ENCODE measurements at places on chromosomes 2 and 18. TPM values are rescaled to one million over a fixed set of nuclear protein-coding genes. Genes with fewer than 3 reads are reported as not detected.

Gene VRK2
- 15.6 TPM for total RNA-seq

Gene ITGA4
- total RNA-seq: 10.7 TPM

Gene UGT1A1
- total RNA-seq: not detected

Gene RAPGEF4
- total RNA-seq: 3.6 TPM

Gene HOXD9
- 8.7 TPM for total RNA-seq

Gene POTEC
- not detected for total RNA-seq

Gene CTIF
- 99.9 TPM for total RNA-seq

Gene DLGAP1
- 3.3 TPM for total RNA-seq

Gene TRIM43
- not detected for total RNA-seq

Gene CFAP210
- 0.60 TPM for total RNA-seq

Gene RAB31
- total RNA-seq: 27.1 TPM

Gene ESCO1
- 18.4 TPM for total RNA-seq

DNA sequence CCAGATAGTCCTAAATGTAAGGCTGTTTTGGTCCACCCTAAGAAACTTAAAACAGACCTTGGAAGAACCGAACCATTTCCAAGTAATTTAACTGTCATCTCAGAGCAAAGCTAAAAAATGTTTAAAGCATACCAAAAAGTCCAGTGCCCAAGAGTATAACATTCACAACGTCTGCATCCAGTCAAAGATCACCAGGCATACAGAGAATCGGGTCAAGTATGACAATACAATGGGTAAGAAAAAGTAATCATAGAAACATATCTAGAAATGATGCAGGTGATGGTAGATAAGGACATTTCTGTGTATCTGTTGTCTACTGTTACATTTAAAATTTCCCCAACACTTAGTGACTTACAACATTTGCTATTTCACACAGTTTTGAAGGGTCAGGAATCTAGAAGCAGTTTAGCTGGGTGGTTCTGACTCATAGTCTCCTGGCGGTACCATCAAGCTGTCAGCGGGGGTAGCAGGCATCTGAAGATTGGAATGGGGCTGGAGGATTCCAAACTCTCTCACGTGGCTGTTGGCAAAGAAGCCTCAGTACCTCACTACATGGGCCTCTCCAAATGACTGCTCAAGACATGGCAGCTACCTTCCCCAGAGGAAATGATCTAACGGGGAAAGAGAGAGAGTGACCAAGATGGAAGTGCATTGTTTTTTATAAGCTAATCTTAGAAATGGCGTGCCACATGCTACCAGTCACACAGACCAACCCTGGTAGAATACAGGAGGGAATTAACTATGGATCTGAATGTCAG lies 36.6 kb upstream of the DYNC2LI1 start:
- no peaks in the 10 kb centered on the region for H3K4me1 ChIP-seq
- DNase-seq: no peak
- H3K36me3 ChIP-seq: no peaks in the 10 kb centered on the region
- no peak overlapping the region for H3K27ac ChIP-seq

GRCh38 chr2:1766851-1767811 lies 22.8 kb upstream of the PXDN start:
- H3K27me3 ChIP-seq: no peaks in the 10 kb centered on the region
- no peak overlapping the region for H3K4me3 ChIP-seq

DNA sequence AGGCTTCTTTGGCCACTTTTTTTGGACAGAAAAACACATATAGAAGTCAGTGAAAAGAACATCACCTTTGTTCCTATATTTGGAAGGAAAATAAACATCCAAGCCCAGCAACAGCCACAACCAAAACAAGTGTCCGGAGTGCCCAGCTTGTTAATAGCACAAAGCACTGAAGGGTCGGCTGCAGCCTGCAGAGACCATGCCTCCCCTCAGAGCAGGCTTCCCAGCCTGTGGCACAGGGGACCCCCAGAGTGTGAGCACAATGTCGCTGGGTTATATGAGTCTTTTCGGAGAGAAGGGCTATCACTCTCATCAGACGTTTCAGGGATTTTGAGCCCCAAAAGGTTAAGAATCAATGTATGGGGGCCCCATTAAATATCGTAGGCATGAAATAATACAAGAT lies 6.2 kb upstream of the CIDEA start:
- no peaks in the 10 kb centered on the region for H3K36me3 ChIP-seq
- no peak for DNase-seq
- no peaks in the 10 kb centered on the region for H3K4me1 ChIP-seq
- no peak overlapping the region for H3K4me3 ChIP-seq
- no peak overlapping the region for H3K27ac ChIP-seq
- no peaks in the 10 kb centered on the region for H3K27me3 ChIP-seq

DNA sequence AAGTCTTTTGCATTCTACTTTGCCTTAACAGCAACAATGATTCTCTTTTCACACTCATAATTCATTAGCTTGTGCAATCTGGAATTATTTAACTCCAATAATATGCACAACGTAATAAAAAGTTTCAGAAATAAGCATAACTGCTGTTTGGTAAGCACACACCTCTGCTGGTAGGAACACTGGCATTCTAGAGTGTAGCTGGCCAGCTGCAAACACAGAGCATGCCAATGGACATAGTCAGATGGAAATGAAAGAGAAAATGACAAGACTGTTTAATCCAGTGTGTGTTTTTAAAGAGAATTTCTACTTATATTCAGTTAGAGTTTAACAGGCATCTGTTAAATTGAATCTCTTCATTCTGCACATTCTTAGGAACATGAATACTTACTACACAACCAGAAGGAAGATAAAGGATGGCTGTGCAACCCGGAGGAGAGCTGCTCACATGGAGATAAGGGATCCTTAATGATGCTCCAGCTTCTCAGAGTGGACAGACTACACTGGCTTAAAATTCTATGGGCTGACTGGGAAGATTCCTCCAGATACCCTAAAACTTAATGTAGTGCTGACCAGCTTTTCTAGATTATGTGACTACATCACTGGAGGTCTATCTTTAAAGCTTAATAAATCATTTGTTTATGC lies 94.6 kb upstream of the CHAC2 start:
- no peak for DNase-seq
- no peak overlapping the region for H3K27ac ChIP-seq
- no peaks in the 10 kb centered on the region for H3K36me3 ChIP-seq
- H3K4me1 ChIP-seq: no peaks in the 10 kb centered on the region
- H3K4me3 ChIP-seq: no peak overlapping the region

DNA sequence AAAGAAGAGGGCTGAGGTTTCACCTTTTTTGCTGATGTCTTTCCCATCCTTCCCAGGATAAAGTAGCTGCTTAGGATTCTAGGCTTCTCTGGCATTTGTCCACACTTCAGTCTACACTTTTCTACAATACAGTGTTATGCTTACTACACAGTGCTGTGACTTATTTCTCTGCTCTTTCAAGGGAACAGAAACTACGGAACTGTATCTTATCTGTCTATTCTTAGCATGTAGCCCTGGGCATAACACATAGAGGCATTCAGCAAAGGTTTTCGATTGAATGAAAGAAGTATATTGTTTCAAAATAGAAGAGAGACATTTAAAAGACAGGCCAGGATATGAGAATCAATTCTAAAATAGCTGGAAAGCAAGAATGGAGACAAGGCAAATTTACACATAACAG lies 110.9 kb downstream of the ARHGEF33 start:
- no peak for DNase-seq
- H3K27me3 ChIP-seq: no peaks in the 10 kb centered on the region
- H3K27ac ChIP-seq: no peak overlapping the region
- no peak overlapping the region for H3K4me3 ChIP-seq
- H3K36me3 ChIP-seq: no peaks in the 10 kb centered on the region
- peaks cover 14% of the 10 kb centered on the region for H3K4me1 ChIP-seq

DNA sequence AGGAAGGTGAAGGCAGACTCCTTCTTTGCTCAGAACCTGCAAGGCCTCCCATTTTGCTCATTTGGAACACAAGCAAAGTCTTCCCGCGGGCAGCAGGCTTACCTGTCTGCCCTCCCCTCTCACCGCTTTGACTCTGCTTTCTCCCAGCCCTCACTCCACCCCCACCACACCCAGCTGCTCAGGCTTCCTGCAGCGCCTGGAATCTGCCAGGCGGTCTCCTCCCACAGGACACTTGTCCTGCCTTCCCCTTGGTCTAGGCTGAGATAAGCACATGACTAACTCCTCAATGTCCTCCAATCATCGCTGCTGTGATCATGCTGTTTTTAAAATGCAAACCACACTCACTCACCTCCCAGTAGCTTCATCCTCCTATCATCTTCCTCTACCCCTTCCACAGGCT lies 430.0 kb downstream of the ZNF516 start:
- no peak overlapping the region for H3K4me3 ChIP-seq
- DNase-seq: no peak
- no peak overlapping the region for H3K27ac ChIP-seq
- no peaks in the 10 kb centered on the region for H3K4me1 ChIP-seq

DNA sequence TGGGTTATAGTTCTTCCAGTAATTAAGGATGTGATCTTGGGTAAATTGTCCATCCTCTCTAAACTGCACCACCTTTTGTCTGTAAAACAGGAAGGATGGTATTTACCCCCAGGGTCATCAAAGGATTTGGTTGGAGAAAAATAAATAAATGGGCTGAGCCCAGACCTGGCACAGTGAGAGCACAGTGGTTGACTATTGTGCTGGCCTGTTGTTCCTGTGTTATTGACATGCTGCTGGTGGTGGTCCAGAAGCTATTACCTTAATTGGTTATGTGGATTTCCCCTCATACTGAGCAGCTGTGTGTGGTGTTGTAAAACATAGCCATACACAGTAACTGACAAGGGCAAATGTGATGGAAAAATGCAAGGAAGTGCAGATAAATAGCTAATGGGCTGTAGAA lies 746 bp upstream of the IL37 start:
- H3K27ac ChIP-seq: no peak overlapping the region
- no peak overlapping the region for H3K4me3 ChIP-seq
- no peaks in the 10 kb centered on the region for H3K36me3 ChIP-seq
- no peaks in the 10 kb centered on the region for H3K27me3 ChIP-seq

- peak; percentile 58 for DNase-seq
- H3K36me3 ChIP-seq: peaks cover 96% of the 10 kb centered on the region
- H3K4me3 ChIP-seq: no peak overlapping the region
- no peaks in the 10 kb centered on the region for H3K27me3 ChIP-seq
- no peak overlapping the region for H3K27ac ChIP-seq
These were observed 68.7 kb downstream of the PXDN start for GRCh38 chr2:1675633-1676032.

GRCh38 chr2:46002507-46002883 lies 294.7 kb upstream of the EPAS1 start:
- H3K36me3 ChIP-seq: peaks cover 33% of the 10 kb centered on the region
- no peaks in the 10 kb centered on the region for H3K4me1 ChIP-seq
- no peak for DNase-seq
- no peak overlapping the region for H3K4me3 ChIP-seq

DNA sequence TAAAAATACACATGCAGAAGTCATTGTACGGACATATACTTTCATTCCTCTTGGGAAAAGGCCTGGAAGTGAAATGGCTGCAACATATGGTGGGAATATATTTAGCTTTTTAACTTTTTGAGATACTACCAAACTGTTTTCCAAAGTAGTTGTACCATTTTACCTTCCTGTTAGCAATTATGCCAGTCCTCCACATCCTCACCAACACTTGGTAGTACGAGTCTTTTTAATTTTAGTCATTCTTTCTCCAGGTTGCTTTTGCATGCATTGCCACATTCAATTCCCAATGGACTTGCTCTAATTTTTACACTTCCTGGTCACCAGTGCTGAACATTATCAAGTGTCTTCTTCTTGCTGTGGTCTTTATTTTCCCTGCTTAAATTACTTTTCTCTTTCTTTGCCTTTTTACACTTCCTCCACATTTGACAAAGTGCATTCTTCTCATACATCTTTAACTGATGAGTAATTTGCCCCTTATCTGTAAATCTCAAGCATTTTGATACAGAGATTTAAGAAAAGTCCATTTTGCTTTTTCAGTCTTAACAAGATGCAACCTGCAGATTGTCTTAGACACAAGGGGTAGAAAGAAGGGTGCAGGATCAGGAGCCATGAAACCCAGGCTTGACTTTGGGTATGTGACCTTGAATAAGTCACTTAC lies 14.5 kb downstream of the VIT start:
- no peak overlapping the region for H3K4me3 ChIP-seq
- H3K27ac ChIP-seq: no peak overlapping the region

- H3K36me3 ChIP-seq: no peaks in the 10 kb centered on the region
- no peaks in the 10 kb centered on the region for H3K4me1 ChIP-seq
- no peak for DNase-seq
- H3K27ac ChIP-seq: no peak overlapping the region
- no peaks in the 10 kb centered on the region for H3K27me3 ChIP-seq
- H3K4me3 ChIP-seq: no peak overlapping the region
These were observed 140.9 kb upstream of the GPC1 start for GRCh38 chr2:240294514-240294913.

DNA sequence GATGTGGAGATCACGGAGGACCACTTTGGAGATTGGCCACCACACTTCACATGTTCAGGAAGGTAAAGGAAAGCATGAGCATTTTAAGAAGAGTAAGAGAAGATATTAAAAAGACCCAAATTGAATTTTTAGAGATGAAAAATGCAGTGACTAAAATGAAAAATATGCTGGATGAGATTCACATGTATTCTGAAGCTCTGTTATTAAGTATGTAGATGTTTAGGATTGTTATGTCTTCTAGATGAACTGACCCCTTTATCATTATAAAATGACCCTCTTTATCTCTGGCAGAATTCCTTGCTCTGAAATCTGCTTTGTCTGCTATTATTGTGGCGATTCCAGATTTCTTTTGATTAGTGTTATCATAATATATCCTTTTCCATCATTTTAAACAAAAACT lies 36.0 kb upstream of the DYNC2LI1 start:
- no peak overlapping the region for H3K4me3 ChIP-seq
- H3K36me3 ChIP-seq: no peaks in the 10 kb centered on the region
- no peaks in the 10 kb centered on the region for H3K4me1 ChIP-seq
- no peak for DNase-seq
- H3K27ac ChIP-seq: no peak overlapping the region

DNA sequence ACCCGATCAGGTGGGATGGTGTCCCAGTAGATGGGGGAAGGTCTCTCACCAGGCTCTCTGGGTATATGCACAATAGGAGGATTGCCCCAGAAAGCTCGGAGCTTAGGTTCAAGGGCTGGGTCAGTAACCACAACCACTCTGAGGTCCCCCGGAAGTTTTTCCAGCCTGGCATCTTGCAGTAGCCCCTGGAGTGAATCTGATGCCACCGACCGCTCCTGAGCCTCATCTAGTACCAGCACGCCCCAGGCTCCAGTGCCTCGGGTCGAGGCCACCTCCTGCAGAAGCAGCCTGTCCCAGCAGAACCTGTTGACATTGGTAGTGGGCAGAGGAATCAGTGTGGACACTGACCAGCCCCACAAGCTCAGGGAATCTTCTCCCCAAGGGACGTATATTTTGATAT lies 2.0 kb downstream of the DQX1 start:
- H3K27me3 ChIP-seq: peaks cover 22% of the 10 kb centered on the region
- peaks cover 12% of the 10 kb centered on the region for H3K4me1 ChIP-seq
- no peak for DNase-seq
- H3K27ac ChIP-seq: no peak overlapping the region
- H3K36me3 ChIP-seq: no peaks in the 10 kb centered on the region

Measured in tibial nerve (tissue), 4 donors.